ENCODE measurements at places on chromosomes 5 and 9. TPM values are rescaled to one million over a fixed set of nuclear protein-coding genes. Genes with fewer than 3 reads are reported as not detected.
A peak's percentile ranks its signal among the peaks of the same experiment; 100 is the strongest.

Gene ESM1
- 3.5 TPM for total RNA-seq

DNA sequence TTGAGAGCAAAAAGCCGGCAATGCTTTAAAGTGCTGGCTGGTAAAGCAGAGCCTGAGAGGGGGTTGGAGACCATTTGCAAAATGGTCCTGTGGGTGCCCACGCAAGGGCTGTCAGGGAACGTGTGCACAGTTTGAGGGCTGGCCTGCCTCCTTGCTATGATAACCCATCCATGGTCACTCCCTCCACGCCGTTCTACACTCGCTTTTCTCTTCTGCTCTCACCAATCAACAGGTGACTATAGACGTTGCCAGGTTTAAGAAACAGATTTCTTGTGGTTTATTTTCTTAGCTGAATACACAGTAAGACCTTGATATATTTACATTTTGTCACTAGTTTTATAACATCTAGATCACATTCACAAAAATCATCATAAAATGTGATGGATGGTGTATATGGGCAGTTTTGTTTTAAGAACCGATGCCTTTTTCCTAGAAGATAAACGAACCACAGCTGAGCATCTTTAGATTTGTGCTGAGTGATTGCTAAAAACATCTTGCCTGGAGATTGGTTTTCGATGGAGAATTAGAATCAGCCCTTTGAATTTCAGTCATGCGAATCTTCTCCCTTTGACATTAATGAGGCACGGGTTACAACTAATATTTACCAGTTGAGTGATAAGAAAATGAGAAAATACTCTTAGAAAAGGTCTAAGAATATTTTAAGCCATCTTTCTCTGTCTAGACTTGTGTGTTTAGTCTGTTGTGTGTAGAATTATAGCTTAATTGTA lies 13.9 kb downstream of the MAP1B start:
- DNase-seq: no peak

Gene DMGDH
- total RNA-seq: 9.5 TPM

GRCh38 chr5:171749365-171749764 lies 36.3 kb upstream of the SMIM23 start:
- DNase-seq: no peak

Gene SPRY4
- 37.2 TPM for total RNA-seq

Gene DMRT3
- not detected for total RNA-seq

Gene GLRA1
- total RNA-seq: not detected

DNA sequence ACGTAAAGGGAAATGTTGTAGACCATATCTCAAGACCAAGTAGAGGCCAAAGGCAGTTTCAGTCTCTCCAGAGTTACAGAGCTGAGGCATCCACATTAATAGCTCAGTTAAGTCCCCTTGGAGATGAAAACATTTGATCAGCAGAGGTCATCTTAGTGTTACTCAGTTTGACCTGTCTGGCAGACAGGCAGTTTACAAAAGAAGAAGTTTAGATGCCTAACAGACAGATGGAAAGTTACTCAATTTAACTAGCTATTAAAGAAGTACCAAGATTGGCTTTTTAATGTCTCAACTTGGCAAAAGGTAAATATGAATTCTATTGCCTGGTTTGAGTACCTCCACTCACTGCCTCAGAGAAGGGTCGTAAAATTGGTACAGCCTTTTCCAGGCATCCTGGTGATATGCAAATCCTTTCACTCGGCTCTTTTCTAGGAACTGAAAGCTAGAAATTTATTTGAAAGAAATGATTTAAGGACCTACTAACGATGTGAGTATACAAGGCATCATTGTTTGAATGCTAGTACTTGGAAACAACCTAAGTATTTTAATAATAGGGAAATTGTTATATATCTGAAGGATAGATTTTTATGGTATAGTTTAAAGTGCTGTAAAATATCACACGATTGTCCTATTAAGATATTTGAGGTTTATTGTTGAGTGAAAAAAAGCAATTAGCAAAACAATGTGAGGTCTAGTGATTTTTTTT lies 14.8 kb downstream of the ACO1 start:
- DNase-seq: no peak

DNA sequence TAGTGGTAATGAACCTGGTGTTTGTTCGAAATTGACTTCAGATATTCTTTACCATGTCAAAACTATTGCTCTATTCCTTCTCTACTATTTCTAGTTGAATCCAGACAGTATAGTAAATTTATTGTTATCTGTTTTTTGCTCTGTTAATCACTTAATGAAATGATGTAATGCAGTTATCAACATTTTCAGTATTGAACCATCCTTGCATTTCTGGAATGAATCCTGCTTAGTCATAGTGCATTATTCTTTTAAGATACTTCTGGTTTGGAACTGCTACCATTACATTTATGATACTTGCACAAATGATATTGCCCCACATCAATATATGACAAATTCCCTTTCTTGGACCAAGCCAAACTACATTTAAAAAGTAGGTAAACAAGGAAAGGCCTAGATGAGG lies 554.0 kb upstream of the KLF4 start:
- DNase-seq: no peak

Gene PCDHAC1
- 0.70 TPM for total RNA-seq

- DNase-seq: no peak
Measured at GRCh38 chr5:108818613-108819272, 71.0 kb downstream of the FER start.

GRCh38 chr5:76576996-76577395 lies 46.2 kb downstream of the F2RL2 start:
- no peak for DNase-seq

- DNase-seq: no peak
Measured at GRCh38 chr9:28212979-28213378, 639.7 kb upstream of the C9orf72 start.

GRCh38 chr9:137028263-137029057 lies 423 bp upstream of the ABCA2 start:
- peak; percentile 79 for DNase-seq

DNA sequence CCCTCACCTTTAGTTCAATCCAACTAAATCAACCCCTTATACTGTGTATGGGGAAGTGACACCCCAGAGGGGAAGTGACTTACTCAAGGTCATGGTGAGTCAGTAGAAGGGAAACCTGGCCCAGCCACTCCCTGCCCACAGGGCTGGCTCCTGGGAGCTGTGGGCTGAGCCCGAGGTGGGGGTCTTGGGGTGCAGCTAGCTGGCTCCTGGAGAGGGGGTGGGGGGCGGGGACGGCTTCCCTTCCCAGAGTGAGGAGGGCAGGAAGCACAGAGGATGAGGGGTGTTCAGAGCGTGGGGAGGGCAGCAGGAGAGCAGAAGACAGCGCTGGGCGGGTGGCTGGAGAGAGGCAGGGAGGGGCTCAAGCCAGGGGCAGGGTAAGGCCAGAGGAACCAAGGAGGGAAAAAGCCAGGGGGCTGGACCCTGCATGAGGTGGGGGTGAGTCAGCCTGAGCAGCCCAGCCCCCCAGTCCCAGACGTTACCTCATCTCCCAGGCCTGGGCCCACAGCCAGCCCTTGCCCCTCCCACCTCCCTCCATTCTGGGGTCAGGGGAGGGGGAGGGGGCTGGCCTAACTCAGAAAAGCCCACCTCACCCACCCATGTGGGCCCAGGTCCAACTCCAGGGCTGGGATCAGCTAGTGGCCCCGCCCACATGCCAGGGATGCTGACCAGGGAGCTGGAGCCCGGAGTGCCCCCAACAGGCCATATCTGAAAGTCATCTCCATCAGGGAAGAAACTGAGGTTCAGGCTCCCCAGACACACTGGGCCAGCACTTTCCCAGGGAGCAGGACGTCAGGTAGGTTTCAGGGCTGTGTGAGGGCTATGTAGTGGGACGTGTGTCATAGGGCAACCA lies 2.8 kb downstream of the PDLIM7 start:
- peak; percentile 57 for DNase-seq

DNA sequence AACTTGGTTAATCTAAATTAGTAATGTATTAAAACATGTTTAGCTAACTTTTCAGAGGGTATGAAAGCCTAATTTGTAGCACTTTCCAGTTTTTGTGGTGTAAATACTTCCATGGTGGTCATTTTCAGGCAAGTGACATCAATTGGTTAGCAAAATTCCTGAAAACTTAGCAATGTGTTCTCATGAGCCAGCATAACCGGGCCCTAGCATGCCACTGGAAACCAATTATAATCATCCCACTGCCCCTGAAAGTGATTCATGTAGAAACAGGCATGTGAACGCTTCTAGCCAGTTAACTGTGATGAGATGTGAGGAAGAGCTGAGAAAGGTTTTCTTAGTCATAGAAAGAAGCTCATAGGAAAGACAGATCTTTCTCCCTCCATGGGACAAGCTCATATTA lies 417.2 kb downstream of the TLR4 start:
- no peak for DNase-seq

- DNase-seq: no peak
Measured at GRCh38 chr5:62326302-62326701, 20.3 kb downstream of the KIF2A start.

Gene KIF4B
- total RNA-seq: not detected

Gene TXNDC8
- total RNA-seq: not detected

Gene ENTPD8
- 0.14 TPM for total RNA-seq

- no peak for DNase-seq
Measured at GRCh38 chr5:95726811-95727763, 4.0 kb upstream of the RHOBTB3 start.

GRCh38 chr9:80020530-80020929 lies 448.8 kb downstream of the TLE4 start:
- DNase-seq: no peak

Gene EDIL3
- total RNA-seq: 16.6 TPM

- no peak for DNase-seq
Measured at GRCh38 chr9:116635908-116636307, 51.2 kb upstream of the TRIM32 start.

- no peak for DNase-seq
Measured at GRCh38 chr5:57681942-57682341, 199.3 kb upstream of the ACTBL2 start.

Gene PCDHGC3
- 43.3 TPM for total RNA-seq

DNA sequence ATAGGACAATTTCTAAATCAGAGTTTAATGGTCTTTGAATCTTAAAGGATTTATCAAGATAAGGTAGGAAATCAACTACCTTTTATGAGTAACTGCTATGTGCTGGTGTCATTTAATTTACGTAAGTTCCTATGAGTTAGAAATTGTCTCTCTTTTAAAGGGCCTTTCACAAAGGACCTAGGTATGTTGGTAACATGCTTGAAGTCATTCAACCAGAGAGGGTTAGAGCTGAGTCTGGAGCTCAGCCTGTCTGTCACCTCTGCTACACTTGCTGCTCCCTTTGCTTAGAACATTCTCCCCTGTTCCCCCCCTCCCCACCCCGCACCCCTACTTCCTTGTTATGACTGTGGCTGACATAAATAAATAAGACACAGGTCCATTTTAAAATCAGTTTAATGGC lies 190.3 kb upstream of the SEMA6A start:
- no peak for DNase-seq

DNA sequence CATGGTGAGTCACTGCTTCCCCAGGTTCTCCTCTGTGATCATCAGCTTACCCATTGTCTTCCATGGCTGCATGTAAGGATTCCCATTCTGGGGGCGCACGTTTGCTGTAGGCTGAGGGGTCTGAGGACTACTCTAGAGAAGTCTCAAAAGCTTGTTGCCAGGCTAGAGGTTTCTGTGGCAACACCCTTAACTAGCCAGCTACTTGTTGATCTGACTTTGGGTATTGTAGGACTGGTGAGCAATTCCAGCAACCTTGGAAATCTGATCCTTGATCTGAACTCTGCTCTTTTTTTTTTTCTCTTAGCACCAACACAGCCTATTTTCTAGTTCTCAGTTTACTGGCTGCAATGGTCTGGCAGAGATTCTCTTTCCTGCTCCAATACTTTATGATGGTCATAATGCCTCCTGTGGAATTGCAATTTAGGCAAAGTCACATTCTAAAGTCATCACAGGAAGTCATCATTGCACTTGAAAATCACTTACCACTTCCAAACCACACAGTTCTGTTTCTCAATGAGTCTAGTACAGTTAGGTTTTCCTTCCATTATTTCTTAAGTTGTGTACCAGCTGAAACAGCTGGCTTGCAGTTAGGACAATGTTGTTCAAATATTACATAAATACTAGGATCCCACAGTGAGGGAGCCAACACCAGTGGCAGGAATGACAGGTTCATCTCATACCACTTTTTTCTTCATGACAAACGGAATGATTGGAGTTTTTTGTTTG lies 110.3 kb downstream of the SLC12A2 start:
- no peak for DNase-seq

- DNase-seq: peak; percentile 33
Measured at GRCh38 chr5:142106061-142106460, 2.5 kb upstream of the NDFIP1 start.

DNA sequence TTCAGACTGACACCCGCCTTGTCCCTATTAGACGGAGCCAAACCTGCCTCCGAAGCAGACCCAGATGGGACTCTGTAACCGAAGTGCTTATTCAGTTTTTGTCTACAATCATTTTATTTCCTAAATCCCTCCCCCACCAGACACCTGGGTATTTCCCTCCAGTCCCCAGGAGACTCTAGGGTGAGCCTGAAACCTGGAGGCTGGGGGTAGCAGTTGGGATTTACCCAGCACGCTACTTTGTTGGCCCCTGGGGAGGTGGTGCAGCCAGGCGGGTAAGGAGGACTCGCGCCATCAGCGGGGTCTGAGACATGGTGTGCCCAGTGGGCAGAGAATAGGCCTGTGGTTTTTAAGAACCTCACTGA lies 1.3 kb upstream of the LHX2 start:
- DNase-seq: no peak

GRCh38 chr5:181152406-181152805 lies 5.0 kb downstream of the OR2V2 start:
- no peak for DNase-seq

Gene STKLD1
- total RNA-seq: 1.2 TPM

DNA sequence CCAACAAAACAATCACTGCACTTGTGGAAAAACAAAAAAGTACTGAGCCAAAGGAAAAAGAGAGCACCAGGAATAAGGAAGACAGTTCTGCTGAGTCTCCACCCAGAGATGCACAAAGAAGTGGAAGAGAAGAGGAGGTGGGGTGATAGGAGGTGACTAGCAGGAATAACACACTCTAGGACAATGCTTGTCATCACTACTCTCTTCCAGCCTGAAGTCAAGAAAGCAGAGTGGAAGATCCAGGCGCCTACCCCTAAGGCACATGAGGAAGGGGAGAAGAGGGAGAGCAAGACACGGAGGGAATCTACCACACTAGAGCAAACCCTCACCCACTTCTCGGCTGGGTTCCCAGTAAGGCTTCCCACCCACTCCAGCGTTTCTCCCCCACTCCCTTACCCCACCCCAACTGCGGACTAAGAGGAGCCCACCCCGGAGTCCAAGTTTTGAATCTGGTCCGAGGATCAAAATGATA lies 1.7 kb downstream of the SLIT3 start:
- DNase-seq: no peak
